Stimulated activated CD4-positive, alpha-beta T cell treated with anti-CD3 and anti-CD28 coated beads, TNF-alpha, amount 100 ng/mL, for 1 hour (primary cell): ENCODE measurements at places on chromosomes 4 and X.

- no peak for DNase-seq
These were observed 50.2 kb downstream of the LEF1 start for GRCh38 chr4:108118505-108118904.

GRCh38 chrX:109172091-109172602, 309.7 kb downstream of the GUCY2F start:
- DNase-seq, result no peak

GRCh38 chrX:120453985-120454384, 15.1 kb downstream of the LAMP2 start:
- DNase-seq, result no peak

- DNase-seq, result no peak
These were observed 75.6 kb downstream of the AFAP1 start for GRCh38 chr4:7863911-7864681.

DNA sequence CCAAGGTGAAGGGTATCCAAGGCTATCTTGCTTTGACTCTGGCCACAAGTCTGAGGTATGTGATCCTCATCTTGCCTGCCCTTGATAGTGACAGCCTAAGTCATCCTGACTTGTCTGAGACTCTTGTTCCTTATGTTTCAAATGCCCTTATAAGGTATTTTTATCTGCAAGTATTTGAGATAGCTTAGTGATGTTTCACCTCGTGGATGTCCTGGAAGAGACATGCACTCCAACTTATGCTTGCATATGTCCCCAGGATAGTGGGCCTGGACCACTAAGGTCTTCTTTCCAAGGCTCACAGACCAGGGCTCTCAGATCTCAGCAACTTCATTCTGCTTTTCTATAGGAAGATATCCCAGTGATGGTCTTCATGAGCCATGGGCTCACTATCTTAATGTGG, 120.5 kb upstream of the WDR1 start:
- DNase-seq, result no peak

DNA sequence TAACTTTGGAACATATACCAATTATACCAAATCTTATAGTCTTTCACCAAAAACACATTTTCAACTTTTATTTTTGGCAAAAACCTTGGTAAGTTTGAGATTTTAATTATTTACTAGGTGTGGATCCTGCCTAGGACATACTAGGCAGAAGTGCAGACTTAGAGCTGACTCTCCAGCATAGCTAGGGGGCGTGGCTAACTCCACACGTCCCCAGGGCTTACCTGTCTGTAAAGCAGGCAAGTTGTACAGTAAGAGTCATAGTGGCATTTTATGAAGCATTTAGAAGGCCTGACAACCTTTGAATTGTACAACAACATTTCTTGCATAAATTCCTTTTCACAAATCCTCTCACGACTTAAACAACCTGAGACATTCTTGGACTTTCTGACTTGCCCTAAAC, 19.2 kb upstream of the GRPEL1 start:
- no peak for DNase-seq

GRCh38 chr4:170651786-170652185, 562.0 kb upstream of the AADAT start:
- DNase-seq, result no peak

DNA sequence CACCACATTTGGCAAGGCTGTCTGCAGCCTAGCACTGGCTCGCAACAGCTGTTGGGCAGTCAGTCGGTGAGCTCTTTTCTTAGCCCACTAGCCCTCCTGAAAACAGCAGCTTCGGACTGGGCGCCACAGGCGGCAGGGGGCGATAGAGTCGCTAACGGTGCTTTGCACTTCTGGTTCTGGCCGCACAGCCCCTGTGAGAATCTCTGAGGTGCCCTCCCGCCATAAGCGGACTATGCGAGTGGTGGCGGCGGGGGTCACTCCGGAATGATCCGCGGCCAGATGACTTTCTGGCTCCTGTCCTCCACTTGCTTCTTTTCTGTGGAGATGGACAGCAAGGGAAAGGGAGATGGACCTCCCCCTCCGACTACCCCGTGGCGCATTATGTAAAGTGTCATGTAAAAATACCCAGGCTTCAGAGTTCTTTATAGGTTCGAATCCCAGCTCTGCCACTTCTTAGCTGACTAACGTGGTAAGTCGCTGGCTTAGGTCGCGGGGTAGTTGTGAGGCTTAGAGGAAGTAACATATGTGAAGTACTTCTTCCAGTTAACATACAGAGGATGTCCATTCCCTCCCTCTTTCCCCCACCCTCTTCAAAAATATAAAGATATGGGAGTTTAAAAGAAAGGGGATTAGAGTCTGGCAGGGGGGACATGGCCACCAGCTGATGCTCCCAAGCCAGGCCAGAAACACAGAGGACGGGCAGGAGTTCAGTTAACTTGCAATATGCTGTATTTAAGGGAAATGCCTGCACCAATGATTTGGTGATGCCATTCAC, 11.0 kb downstream of the ARHGAP36 start:
- no peak for DNase-seq

- no peak for DNase-seq
These were observed 30.8 kb downstream of the FRMPD3 start for GRCh38 chrX:107480272-107480671.

GRCh38 chr4:55386073-55386472, 9.7 kb upstream of the TMEM165 start:
- DNase-seq, result no peak

DNA sequence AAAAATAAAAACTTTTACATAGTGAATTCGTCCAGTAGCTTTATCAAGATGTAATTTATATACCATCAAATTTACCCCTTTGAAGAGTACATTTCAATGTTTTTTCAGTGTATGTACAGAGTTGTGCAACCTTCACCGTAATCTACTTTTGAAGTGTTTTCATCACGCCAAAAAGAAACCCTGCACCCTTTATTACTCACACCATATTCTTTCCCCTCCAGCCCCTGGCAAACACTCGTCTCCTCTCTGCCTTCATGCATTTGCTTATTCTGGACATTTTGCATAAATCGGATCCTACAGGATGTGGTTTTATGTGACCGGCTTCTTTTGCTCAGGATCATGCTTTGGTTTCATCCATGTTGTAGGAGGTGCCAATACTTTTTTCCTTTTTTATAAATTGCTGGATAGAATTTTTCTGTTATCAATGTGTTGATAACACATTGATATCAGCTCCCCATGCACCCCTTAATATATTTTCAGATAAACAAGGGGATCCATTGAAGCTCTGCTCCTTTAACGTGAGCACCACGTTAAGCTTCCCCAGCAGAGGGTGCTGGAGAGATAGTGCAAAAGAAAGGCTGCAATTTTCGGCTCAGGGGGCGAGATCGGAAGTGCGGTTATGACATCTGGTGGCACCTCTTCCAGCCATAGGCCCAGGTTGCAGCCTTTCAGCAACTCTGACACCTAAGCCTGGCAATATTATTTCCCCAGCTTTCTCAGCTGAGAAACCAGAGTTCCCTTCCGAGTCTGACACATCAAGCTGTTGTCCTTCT, 100.1 kb upstream of the VCX3B start:
- no peak for DNase-seq

DNA sequence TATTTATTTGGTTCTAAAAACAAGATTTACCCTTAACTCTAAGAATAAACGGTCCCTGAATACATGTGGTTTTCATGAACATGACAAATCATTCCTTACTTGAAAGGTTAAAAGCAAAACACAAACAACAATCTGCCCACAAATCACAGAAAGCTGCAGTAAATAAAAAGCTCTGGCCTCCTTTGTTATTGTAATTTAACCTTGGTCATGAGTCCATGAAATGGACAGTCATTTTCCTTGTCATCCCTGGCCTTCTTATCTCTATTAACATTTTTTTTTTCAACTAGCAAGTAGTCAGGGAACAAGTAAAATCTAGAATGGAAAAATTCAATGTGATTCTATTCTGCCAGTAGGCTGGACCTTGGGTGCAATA, 92.7 kb downstream of the SCD5 start:
- no peak for DNase-seq

DNA sequence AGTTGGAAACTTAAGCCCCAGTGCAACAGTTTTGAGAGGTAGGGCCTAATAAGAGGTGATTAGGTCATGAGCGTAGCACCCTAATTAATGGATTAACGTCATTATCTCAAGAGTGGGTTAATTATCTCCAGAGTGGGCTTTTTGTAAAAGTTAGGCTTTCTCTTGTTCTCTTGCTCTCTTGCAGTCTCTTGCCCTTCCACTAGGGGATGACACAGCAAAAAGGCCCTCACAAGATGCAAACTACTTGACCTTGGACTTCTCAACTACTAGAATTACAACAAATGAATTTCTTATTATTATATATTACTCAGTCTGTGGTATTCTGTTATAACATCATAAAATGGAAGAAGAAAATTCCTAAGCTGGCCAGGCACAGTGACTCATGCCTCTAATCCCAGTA, 22.1 kb upstream of the NDST3 start:
- no peak for DNase-seq
